ENCODE measurements at places on chromosomes 2 and 18.

- no peak for DNase-seq
Measured at GRCh38 chr2:155663265-155663664, 669.3 kb downstream of the NR4A2 start.

GRCh38 chr2:133490411-133490980 lies 77.8 kb downstream of the NCKAP5 start:
- no peak for DNase-seq

- DNase-seq = no peak
Measured at GRCh38 chr2:22628906-22629305, 756.1 kb upstream of the KLHL29 start.

DNA sequence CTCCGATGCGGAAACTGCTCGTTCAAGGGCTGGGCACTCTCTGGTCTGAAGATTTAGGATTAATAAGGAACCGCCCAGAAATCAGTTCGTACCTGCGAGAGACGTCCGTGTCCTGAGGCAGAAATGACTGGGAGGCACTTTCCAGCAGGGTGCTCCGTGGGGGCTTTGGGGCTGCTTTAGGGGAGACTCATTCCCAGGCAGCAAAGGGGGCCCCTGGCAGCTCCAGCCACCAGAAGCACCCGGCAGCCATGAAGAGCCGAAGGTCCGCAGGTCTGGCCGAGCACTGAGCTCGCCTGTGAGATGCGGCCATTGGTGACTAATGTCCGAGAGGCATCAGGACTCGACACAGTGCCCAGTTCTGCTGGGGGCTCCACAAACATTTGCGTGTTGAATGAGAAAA lies 20.9 kb downstream of the KCNG2 start:
- no peak for DNase-seq

DNA sequence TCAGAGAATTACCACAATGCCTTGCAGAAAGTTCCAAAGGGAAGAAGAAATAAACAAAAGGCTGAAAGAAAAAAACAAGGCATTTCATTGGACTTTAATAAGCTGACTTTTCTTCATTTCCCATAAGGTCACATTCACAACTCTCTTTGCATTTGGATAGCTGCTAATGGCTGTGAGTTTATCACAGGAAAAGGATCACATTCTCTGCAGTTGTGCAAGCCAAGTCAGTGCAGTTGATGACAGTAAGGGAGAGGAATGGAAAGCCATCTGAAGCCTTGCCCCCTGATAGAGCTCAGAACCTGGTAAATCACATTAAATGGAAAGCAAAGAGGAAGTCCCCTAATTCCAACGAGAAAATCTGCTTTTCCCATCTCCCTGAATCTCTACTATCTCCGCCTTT lies 950.6 kb downstream of the CNTNAP5 start:
- DNase-seq = no peak

DNA sequence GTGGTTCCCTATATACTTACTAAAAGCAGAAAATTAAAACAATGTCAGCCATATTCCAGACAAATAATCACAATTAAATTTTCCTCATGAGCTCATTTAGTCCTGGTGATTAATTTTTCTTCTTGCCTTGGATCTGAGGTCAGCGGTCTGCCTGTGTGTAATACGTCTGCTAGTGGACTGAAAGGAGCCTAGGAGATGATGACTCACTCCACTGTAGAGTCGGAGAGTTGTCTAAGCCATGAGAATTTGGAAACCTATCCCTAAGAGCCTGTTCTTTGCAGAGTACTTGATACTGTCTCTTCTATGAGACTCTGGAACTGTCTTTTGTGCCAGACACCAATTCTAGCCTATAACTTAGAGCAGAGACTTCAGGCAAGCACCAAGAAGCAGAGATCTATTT lies 94.2 kb upstream of the RAB27B start:
- DNase-seq = no peak

DNA sequence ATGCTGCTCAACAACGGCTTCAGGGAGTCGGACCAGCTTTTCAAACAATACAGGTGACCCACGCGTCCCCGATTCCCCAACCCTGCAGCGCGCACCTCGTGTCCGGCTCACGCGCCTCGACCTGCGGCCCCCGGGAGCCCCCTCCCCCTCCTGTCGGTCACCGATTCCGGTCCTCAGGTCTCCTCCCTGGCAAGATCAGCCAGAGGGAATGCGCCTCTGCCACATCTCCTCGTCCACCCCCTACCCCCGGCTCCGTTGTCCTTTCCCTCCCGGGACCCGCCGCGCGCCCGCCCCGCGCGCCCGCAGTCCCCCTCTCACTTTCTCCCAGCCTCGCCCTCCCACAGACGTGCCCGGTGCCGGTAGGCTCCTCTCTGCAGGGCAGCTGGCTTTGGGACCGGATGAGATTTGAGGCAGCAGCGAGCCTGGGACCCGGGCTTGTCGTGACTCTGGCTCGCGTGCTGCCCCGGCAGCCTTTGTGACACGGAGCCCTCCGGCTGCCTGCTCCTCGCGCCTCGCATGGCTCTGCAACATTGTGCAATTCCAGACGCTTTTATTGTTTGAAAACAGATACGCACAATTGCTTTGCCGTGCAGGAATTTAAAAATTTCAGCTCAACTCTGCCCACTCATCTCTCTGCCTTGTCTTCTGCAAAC lies 558 bp downstream of the TTC39C start:
- DNase-seq = peak; percentile 33
